ENCODE measurements at places on chromosomes 3 and 15. TPM values are rescaled to one million over a fixed set of nuclear protein-coding genes. Genes with fewer than 3 reads are reported as not detected.

Gene TAGLN3
- 0.38 TPM for total RNA-seq

Gene THRB
- 7.5 TPM for total RNA-seq

Gene DCP1A
- total RNA-seq: 10.8 TPM

Gene TRIM71
- not detected for total RNA-seq

Gene EPB42
- total RNA-seq: not detected

Gene SOX2
- total RNA-seq: not detected

Gene C2CD4B
- 0.68 TPM for total RNA-seq

Gene COL6A5
- 0.12 TPM for total RNA-seq

Gene UACA
- total RNA-seq: 322 TPM

Gene PLA2G4D
- not detected for total RNA-seq

Gene UBA7
- 32.1 TPM for total RNA-seq

Gene SIDT1
- total RNA-seq: not detected

Gene INSYN1
- 0.45 TPM for total RNA-seq

Gene HRG
- not detected for total RNA-seq

Gene SERPINI1
- 1.4 TPM for total RNA-seq

Gene FETUB
- total RNA-seq: not detected

Gene FAM107A
- total RNA-seq: under 0.01 TPM

Gene SCN11A
- total RNA-seq: under 0.01 TPM

Gene ZBED2
- total RNA-seq: 0.08 TPM

Gene THBS1
- total RNA-seq: 3,043 TPM

Gene MYRIP
- total RNA-seq: under 0.01 TPM

All from smooth muscle cell of the coronary artery (primary cell).